Central memory CD8-positive, alpha-beta T cell (primary cell): ENCODE measurements at places on chromosomes 5 and 9.
A peak's percentile ranks its signal among the peaks of the same experiment; 100 is the strongest.

DNA sequence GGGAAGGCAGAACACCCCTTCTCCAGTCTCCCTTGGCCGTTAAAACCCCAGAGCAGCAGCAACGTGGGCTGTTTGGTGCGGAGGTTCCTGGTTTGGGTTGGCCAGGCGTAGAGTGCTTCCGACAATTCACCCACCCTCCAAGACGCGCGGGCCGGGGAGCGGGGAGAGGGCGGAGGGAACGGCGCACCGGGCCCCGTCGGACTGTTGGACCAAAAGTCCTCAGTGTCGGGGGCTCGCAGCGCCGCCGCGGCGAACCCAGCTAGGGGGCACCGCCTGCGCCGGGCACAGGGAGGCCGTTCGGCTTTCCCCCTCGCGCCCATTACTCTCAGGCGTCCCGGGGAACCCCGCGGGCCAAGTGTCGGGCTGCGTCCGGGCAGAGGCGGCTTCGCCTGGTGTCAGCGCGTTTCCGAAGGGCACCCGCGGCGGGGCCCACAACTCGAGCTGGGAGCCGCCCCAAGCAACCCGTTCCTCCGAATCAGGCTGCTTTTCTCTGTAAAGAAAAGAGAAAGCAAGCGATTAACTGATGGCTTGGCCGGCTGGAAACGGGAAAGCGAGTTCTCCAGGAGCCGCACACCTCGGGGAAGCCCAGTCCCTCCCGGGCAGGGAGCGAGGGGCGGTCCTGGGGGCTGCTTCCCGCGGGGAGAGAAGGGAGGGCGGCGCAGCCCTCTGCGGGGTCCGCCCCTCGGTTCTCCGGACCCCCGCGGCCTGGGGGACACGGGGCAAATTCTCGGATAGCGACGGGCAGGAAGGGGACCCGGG is 145.5 kb downstream of the ERCC6L2 start:
- DNase-seq = peak; percentile 22
- H3K27me3 ChIP-seq = peaks cover 54% of the 10 kb centered on the region
- peaks cover 64% of the 10 kb centered on the region for H3K4me1 ChIP-seq
- peaks cover 8% of the 10 kb centered on the region for H3K36me3 ChIP-seq

DNA sequence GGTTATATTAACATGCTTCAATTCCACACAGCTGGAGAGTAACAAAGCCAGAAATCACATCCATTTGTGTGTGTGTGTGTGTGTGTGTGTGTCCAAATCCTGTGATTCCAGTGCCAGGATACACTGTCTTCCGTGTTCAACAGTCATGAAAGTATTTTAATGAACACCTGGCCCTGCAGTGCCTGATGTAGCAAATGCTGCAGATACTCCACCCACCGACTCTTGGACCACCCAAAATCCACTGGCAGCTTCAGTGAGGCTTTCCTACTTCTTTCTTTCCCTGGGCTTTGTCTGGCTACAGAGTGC is 13.1 kb upstream of the INSYN2B start:
- H3K27me3 ChIP-seq = no peaks in the 10 kb centered on the region
- H3K27ac ChIP-seq = no peak overlapping the region
- peaks cover 27% of the 10 kb centered on the region for H3K36me3 ChIP-seq
- H3K4me1 ChIP-seq = peaks cover 7% of the 10 kb centered on the region

DNA sequence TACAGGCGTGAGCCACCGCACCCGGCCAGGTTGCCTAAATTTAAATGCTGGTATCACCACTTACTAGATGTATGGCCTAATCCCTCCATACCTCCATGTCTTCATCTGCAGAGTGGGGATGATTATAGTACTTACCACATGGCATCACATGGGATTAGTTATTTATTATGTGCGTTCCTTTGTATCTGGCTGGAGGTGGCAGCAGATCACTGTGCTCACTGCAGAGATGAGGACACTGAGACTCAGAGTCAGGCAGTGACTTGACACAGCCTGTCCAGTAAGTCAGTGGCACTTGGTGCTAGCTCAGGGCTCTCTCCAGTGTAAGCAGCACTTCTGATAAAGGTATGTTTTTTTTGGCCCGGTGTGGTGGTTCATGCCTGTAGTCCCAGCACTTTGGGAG is 38.4 kb upstream of the HAND1 start:
- H3K27ac ChIP-seq = no peak overlapping the region
- no peak overlapping the region for H3K4me3 ChIP-seq
- DNase-seq = no peak
- peaks cover 9% of the 10 kb centered on the region for H3K4me1 ChIP-seq
- peaks cover 2% of the 10 kb centered on the region for H3K36me3 ChIP-seq

DNA sequence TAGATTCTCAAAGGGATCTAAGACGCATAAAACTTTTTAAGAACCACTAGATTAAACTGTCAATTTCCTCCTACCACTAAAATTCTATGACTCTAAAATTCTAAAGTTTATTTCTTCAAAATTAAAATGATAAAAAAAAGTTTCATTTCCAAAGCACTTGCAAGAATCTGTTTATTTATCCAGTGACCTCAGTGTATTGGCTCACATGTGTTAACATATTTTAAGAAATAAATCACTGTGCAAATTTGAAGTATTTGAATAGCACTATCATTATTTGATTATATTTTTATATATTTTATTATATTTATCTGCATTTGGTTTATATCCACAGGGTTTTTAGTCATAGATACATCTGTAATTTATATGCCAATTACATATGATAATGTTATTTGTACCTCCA is 62.2 kb upstream of the SLC12A2 start:
- H3K27me3 ChIP-seq = no peaks in the 10 kb centered on the region
- no peak overlapping the region for H3K27ac ChIP-seq
- DNase-seq = no peak
- peaks cover 5% of the 10 kb centered on the region for H3K36me3 ChIP-seq
- H3K4me3 ChIP-seq = no peak overlapping the region

- no peak overlapping the region for H3K27ac ChIP-seq
- DNase-seq = no peak
- no peaks in the 10 kb centered on the region for H3K4me1 ChIP-seq
- H3K4me3 ChIP-seq = no peak overlapping the region
Observed at GRCh38 chr9:109799792-109800191, 19.8 kb downstream of the PALM2AKAP2 start.

DNA sequence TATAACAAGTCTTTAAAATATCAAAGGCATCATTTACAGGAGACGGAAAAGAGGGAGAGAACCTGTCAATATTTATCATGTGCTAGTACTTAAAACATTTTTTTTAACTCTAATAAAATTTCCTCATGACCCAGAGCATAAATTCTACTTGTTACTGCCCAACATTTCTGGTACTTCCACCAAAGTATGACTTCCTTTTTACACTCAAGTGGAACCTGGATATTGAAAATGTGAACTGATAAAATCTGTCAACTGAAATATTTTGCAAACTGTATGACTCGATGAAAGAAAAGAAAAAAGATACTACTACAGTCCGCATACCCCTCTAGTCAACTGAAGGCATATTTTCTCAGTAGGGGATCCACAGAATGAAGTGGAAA is 37.1 kb downstream of the FAM13B start:
- peaks cover 41% of the 10 kb centered on the region for H3K4me1 ChIP-seq
- peaks cover 15% of the 10 kb centered on the region for H3K36me3 ChIP-seq
- H3K27ac ChIP-seq = peak overlapping the region; percentile 8
- no peak for DNase-seq

DNA sequence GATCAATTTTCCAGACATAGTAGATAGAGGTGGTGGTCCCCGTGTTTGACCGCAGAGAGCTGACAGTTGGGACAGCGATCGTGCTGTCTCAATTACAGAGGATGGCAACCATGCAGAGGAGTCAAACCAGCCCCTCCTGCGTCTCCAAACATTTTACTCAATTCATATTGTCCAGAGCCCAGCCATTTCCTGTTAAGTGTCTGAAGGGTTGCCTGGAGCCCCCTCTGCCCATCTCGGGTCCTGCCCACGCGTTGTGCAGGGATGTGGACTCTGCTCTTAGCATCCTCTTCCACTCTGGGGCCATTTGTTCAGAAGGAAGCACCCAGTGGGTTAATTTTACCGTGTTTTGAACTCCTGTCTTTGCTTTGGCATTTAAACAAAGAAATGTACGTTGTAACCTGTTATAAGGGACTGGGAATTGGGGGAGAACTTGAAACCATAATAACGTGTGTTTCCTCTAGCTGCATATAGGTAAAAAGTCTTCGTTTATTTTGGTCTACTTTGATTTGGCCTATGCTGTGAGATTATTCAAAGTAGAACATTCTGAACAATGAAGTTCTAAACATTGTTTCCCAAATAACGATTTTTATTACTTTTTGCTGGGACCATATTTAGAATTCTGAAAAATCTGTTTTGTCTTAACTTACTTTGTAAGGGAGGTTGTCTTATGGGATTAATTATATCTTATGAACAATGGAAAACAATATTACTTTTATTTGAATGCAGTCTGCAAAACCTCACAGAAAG is 876 bp downstream of the EGFLAM start:
- no peak overlapping the region for H3K27ac ChIP-seq
- H3K27me3 ChIP-seq = peaks cover 87% of the 10 kb centered on the region
- no peak for DNase-seq
- no peak overlapping the region for H3K4me3 ChIP-seq

DNA sequence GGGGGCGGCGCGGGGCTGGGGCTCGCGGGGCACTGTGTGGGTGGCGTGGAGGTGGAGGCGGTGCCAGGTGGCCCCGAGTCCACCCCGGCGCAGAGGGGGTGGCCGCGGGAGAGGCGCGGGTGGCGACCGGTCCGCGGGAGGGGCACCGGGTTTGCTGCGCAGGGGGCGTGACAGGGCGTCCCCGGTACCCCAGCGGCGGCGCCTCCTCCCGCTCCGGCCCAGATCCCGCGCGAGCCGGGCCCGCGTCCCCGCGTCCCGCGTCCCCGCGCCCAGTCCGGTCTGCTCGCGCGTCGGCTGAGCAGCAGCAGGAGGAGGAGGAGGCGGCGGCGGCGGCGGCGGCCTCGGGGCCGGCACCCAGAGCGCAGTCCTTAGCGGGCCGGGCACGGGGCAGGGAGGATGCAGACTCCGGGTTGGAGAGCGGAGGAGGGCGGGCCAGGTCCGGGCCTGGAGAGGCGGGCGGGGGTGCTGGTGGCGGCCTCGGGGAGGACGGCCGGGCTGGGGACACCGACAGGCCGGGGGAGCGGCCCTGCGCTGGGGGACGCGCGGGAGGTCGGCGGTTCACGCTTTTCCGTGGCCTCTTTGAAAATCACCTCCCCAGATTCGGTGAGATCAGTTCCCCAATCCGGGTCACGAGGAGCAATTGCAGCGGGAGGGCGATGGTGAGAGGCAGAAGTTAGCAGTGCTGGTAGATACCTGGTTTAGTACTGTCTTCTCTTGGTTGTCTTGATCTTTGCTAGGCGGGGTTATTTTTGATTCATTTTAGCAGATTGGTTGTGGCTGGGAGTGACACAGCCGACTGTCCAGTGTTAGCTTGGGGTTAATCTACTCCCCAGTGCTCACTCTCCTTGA is 1.7 kb downstream of the TRIO start:
- H3K36me3 ChIP-seq = peaks cover 3% of the 10 kb centered on the region
- peak; percentile 33 for DNase-seq
- H3K27ac ChIP-seq = peak overlapping the region; percentile 62
- peaks cover 15% of the 10 kb centered on the region for H3K4me1 ChIP-seq
- H3K4me3 ChIP-seq = peak overlapping the region; percentile 77

DNA sequence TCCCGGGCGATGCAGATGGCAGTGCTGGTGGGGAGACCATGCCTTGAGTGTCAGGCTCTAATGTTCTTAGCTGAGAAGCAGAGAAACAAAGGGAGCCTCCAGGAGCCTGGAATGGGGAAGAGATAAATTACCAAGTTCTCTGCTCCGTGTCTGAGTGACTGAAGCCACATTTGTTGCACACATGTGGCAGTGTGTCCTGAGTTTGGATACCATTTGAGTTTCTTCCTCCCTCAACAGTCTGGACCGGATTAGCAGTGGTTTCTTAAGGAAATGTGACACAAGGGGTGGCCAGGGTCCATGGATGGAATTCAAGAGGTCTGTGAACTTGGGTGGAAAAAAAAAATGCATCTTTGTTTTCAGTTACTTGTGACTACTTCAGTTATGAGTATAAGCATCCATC is 50.7 kb upstream of the GARNL3 start:
- DNase-seq = no peak
- H3K27me3 ChIP-seq = no peaks in the 10 kb centered on the region
- H3K4me3 ChIP-seq = no peak overlapping the region
- no peak overlapping the region for H3K27ac ChIP-seq
- H3K4me1 ChIP-seq = no peaks in the 10 kb centered on the region

DNA sequence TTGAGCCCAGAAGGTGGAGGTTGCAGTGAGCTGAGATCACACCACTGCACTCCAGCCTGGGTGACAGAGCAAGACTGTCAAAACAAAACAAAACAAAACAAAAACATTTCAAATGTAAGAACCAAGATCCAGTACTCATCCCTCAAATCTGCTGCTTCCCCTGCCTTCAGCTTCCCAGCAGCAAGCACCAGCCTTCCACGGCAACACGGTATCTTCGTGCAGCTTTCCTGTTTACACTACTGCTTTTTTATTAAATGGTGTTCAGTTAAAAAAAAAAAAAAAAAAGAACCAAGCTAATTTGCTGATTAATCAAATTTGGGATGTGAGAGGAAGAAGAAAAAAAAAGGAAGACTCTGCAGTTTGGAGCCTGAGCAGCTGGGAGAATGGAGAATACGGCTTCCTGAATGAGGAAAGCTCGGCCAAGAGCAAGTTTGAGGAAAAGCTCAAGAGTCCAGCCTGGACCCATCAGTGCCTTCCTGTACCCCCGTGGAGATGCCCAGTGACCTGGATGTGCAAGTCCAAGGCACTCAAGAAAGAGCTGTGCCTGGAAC is 28.0 kb upstream of the SLC2A8 start:
- no peaks in the 10 kb centered on the region for H3K36me3 ChIP-seq
- no peak overlapping the region for H3K27ac ChIP-seq
- no peaks in the 10 kb centered on the region for H3K4me1 ChIP-seq
- peaks cover 45% of the 10 kb centered on the region for H3K27me3 ChIP-seq
- no peak for DNase-seq

- DNase-seq = no peak
- H3K27ac ChIP-seq = no peak overlapping the region
- no peak overlapping the region for H3K4me3 ChIP-seq
Observed at GRCh38 chr5:177036443-177036842, 13.9 kb downstream of the ZNF346 start.

- H3K36me3 ChIP-seq = no peaks in the 10 kb centered on the region
- no peaks in the 10 kb centered on the region for H3K4me1 ChIP-seq
- H3K27ac ChIP-seq = no peak overlapping the region
- no peaks in the 10 kb centered on the region for H3K27me3 ChIP-seq
Observed at GRCh38 chr9:100725371-100725770, 147.5 kb downstream of the CAVIN4 start.
